Hematopoietic multipotent progenitor cell treated with erythropoietin and hydrocortisone succinate and interleukin-3 and kit ligand, for 15 days (in vitro differentiated cells): ENCODE measurements at places on chromosomes 12 and 14.

GRCh38 chr12:89082370-89082753, 269.9 kb downstream of the DUSP6 start:
- DNase-seq = no peak

- no peak for DNase-seq
These were observed 3.6 kb downstream of the ITGA7 start for GRCh38 chr12:55703901-55704761.

DNA sequence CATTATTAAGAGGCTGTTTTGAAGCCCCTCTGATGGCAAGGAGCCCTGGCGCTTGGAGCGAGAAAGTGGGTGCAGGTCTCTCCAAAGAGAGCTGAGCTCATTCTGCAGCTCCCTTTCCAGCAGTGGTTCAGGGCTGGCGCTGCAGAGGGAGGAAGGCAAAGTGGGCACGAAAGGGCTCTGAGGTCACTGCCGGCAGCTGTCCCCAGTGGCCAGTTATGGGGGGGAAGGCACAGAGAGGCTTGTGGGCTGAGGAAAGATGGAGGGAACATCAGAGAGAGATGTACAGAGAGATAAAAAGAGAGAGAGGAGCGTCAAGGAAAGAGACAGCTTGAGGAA, 75.2 kb upstream of the TBX5 start:
- DNase-seq = no peak

GRCh38 chr12:6604259-6605029, 2.7 kb downstream of the CHD4 start:
- no peak for DNase-seq

DNA sequence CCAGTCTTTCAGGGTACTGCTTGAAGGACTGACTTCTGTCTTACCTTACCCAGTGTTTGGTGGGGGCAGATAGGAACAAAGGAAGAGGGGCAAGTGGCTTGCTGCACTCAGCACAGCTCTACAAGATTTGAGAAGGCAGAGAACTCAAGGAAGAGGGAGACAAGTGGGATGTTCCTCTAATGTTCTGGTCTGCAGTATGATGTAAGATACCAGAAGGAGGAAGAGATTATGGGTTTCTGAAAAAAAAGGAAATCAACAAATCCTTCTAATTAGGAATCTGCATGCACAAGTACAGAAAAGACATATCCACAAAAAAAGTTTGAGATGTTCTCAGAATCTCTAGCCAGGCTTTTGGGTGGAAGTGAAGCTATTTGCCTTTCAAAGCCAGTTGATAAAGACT, 37.1 kb downstream of the USP15 start:
- DNase-seq = no peak

DNA sequence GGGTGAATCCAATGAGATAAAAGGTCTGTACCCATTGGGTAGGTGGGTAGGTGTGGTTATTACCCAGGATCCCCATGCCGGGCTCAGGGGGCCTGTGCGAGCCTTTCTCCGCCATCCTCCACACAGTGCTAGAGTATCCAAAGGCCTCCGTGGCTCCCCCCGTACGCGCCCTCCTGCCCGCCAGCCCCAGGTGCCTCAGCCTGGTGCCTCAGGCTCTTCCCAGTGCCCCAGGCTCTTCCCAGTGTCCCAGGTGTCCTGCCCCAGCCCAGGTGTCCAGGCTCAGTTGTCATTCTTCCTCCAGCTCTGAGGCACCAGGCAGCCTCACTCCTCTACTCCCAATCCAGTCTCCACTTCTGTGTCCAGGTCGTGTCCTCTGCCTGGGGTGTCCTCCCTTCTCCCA, 27.6 kb upstream of the YY1 start:
- DNase-seq = no peak

DNA sequence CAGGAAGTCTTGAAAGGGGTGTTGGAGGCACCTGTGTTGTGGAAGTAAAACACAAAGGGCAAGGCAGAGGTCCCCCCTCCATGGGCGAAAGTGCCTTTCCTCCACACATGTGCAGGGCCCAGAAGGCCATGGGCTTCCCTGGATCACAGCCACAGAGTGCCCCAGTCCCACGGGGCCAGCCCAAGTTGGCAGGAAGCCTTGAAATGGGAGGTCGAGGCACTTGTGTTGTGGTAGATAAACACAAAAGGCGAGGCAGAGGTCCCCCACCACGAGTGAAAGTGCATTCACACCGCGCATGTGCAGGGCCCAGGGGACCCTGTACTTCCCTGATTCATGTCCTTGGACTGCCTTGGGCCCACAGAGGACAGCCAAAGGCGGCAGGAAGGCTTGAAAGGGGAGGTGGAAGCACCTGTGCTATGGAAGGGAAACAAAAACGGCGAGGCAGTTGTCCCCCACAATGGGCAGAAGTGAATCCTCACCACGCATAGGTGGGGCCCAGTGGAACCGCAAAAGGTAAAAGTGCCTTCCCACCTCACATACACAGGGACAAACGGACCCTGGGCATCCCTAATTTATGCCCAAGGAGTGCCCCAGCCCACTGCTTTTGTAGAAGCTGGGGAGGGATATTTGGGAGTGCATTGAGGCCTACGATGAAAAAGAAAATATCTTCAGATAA, 585.4 kb downstream of the ALG10 start:
- no peak for DNase-seq

- DNase-seq = no peak
These were observed 2.0 kb upstream of the CHURC1 start for GRCh38 chr14:64912261-64912660.

DNA sequence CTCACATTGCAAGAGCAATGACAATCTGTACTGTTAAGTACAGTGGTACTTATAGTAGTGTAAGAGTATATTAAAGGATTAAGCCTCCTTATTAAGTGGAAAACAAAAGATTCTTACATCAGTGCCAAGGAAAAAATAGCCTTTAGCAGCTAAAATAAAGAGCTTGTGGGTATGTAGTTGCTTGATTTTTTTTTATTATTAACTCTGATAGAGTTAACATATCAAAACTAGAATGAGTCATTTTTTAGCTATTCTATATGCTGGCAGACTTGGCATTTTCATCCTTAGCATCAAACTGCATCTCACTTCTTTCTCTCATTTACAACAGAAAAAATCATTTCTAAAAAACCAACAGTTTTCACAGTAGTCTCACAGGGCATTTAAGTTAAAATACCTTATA, 86.5 kb downstream of the ATP2B1 start:
- no peak for DNase-seq

GRCh38 chr14:98512501-98513251, 759.3 kb downstream of the BCL11B start:
- DNase-seq = no peak
